Esophagus squamous epithelium (tissue), 5 donors: ENCODE measurements at places on chromosomes 11 and 22.

DNA sequence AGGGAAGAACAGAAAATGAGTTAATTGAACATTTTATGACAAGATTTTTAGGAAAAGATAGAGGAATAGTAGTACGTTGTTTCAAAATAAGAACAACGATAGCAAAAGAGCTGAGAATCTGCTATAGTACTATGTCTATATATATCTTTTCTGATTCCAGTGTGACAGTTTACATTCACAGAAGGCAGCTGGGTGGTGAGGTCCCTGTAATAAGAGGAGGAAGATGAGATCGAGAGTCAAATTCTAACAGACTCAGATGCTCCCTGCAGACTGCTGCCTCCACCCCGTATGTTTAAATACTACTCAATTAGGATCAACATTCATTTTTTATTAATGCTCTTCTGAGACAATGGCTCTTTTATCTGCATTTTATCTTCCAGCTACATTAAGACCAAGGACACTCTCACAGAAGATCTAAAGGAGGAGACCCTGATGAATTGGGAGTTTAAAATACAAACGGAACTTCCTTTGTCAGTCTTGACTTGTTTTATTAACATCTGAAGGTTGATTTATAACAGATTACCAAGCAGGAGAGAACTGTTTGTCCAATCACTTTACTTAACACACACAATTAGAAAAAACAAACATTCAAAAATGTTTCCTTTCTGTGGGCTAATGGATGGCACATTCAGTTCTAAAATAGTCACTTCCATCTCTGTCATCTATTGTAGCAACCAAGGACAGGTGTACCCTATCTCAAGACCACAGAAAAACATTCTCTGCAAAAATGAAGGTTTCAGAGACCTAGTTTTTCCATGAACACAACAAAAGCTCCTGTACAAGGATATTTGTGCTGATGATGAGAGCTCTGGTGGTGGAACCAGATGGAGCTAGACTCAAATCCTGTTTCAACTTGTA lies 240.2 kb downstream of the CADM1 start:
- DNase-seq, result no peak

- peak; percentile 78 for DNase-seq
These were observed 1.6 kb downstream of the RAC2 start for GRCh38 chr22:37242395-37242918.

GRCh38 chr22:49699928-49700498 lies 127.7 kb downstream of the BRD1 start:
- no peak for DNase-seq

DNA sequence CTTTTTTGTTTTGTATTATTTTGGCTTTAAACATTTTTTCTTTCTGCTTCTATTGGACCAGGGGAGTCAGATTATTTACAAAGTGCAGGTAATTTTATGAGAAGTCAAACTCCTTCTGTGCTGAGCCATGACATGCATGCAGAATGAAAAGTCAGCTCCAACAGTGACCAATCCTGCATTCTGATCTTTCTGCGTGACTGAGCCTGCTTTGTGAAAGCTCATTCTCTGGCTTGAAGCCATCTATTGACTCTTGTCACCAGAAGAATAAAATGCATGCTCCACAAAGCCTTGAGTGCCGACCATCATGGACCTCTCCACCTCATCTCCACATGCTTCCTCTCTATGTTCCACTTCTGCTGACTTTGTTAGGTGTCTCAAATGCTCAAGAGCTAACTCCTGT lies 50.2 kb downstream of the MIAT start:
- DNase-seq, result no peak

- no peak for DNase-seq
These were observed 93.8 kb upstream of the BMAL1 start for GRCh38 chr11:13183826-13184196.

- DNase-seq, result no peak
These were observed 4.1 kb upstream of the CHRM1 start for GRCh38 chr11:62925308-62925707.

GRCh38 chr11:85021058-85021457 lies 606.1 kb downstream of the DLG2 start:
- no peak for DNase-seq

DNA sequence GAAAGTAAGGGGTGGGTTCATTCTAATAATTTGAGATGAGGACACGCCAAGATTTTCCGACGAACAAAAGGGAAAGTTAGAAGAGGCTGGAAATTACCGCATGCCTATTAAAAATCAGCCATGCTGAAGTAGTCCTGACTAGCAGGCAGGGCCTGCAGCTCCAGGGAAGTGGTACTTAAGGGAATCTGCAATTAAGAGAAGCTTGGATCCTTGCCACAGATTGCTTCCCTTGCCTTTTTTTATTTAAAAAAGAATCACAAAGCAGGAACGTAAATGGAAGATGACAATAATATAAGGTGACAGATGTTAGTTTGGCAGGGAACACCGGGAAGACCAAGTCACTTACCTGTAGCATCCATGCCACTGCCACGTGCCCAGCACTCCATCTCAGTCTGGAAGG lies 359.3 kb downstream of the CADM1 start:
- no peak for DNase-seq

GRCh38 chr22:40116496-40117200 lies 61.1 kb upstream of the TNRC6B start:
- DNase-seq, result no peak

GRCh38 chr11:18173225-18173866 lies 709 bp downstream of the MRGPRX4 start:
- DNase-seq, result no peak

DNA sequence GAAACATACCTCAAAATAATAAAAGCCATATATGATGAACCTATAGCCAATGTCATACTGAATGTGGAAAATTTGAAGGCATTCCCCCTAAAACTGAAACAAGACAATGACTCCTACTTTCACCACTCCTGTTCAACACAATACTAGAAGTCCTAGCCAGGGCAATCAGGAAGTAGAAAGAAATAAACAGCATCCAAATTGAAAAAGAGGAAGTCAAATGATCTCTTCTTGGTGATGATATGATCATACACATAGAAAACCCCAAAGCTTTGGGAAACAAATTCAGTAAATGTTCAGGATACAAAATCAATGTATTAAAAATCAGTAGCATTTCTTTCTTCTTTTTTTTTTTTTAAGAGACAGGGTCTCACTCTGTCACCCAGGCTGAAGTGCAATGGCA lies 109.9 kb downstream of the DLG2 start:
- DNase-seq, result no peak

DNA sequence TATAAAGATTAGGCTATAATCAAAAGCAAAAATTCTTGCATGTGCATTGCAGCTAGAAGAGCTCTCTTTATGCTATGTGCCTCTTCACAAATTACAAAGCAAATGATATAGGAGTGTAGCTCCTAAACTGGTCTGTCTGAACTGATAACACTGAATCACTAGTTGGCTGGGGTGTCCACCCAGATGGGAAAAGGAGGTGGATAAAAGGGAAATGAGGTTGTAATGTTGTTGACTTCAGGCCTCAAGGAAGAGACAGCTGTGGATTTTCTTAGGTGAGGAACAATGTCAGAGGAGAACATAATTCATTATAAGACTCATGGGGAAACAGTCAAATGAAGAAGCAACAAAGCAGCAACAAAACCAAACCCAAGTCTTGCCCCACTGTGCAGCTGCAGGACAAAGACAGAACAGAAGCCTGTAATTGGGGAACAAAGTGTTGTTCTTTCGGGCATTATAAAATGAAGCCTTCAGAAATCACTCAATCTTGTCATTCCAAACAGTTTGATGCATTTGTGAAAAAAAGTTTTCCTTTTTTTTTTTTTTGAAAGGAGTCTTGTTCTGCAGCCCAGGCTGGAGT lies 130.1 kb upstream of the DDI1 start:
- DNase-seq, result no peak

- no peak for DNase-seq
These were observed 10.0 kb upstream of the TBC1D22A start for GRCh38 chr22:46752286-46752987.

DNA sequence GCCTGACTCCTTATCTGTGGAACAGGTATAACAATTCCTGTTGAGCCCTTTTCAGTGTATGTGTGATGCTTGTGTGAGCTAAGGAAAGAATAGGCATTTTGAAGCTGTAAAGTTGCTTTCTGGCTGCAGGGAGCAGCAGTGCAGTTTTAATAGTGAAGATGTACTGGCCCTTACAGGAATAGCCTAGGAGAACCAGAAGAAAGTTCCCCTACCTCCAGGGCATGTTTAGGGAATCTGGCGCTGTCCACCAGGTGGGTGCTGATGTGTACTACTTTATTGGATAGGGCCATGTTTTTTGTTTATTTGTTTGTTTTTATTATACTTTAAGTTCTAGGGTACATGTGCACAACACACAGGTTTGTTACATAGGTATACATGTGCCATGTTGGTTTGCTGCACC lies 11.5 kb downstream of the BMAL1 start:
- no peak for DNase-seq

- DNase-seq, result no peak
These were observed 721.8 kb downstream of the CNTN5 start for GRCh38 chr11:99742501-99742900.

DNA sequence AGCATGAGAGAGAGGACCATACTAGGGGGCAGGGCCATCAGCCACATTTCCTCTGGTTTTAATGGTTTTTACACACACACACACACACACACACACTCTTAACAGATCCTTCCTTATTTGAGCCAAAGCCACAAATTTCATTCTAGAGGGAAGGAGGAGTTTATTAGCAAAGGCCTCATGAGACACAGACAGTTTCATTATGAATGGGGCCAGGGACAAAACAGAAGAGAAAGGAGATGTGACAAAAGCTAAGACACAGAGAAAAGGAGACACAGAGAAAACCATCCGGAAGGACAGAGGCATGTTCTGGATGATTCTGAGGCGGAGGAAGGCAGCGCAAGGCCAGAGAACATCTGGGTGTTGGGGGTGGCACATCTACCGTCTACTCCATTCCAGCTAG lies 32.2 kb upstream of the ARFGAP3 start:
- no peak for DNase-seq

DNA sequence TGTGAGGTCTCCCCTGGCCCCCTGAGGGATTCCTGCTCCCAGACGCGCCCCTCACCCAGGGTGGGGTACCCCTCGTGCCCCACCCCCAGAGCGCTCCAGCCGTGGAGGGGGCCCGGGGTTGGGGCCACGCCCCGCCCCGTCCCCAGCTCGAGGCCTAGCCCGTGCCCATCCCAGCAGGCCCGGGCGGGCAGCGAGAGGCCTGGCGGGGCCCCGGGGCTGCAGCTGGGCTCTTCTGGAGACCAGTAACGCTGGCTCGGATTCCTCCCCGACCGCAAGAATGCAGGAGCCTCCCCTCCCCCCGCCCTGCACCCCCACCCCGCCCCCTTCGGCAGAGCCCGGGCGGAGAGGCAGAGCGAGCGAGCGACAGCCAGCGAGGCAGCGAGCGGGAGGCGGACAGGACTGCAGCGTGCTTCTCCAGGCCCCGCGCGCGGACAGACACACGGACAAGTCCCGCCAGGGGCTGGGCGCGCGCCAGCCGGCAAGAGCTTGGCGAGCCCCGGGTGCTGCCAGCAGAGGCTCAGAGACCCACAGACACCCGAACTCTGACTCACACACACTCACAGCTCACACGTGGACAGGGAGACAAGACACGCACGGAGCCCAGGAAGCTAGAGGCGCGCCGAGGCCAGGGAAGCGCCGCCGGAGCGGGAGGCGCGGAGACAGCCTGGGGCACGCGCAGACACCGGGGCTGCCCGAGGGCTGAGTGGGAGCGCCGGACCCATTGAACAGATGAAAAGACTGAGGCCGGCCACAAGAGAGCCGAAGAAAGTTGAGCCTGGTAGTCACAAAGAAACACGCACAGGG lies 15.2 kb downstream of the BCL9L start:
- DNase-seq, result no peak

GRCh38 chr11:100575860-100576717 lies 111.0 kb upstream of the ARHGAP42 start:
- no peak for DNase-seq

DNA sequence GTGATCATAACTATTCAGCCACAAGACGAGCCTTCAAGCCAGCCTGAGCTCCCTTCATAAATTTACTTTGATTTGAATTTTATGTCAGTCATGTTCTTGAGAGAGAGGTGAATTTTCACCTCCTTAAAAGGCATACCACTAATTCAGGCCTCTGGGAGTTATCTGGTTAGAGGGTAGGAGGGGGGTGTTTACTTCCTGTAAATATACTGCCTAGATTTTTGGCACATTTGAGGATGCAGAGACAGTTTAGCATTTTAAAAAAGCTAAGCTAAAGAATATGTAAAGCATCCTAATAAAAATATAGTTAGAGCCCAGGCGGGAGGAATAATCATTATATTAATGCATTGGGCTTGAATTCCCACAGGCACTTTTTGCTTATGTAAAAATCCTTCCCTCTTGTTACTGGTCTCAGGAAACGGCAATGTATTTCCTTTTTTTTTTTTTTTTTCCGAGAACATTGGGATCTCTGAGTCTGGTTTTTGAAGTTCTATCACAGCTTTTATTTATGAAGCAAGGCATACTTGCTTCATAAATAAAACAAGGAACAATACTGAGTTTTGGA lies 116.5 kb downstream of the CSNK2A3 start:
- DNase-seq, result no peak

DNA sequence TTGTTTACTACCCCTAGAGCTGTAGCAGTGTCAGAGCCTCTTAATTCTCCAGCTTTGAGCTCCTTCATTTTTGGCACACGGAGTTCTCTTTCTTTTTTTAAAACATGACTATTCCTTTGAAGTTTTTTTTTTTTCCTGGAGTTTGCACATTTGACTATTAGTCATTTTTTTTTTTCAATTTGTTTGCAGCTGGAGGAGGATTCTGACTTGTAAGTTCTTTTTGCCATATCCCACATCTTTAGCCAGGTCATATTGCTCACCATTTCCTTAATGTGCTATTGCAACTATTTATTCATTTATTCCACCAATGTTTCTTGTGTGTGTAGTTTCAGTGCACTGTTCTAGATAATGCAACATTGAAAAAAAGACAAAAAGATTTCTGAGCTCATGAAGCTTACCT lies 166.3 kb upstream of the ARHGAP20 start:
- DNase-seq, result no peak

DNA sequence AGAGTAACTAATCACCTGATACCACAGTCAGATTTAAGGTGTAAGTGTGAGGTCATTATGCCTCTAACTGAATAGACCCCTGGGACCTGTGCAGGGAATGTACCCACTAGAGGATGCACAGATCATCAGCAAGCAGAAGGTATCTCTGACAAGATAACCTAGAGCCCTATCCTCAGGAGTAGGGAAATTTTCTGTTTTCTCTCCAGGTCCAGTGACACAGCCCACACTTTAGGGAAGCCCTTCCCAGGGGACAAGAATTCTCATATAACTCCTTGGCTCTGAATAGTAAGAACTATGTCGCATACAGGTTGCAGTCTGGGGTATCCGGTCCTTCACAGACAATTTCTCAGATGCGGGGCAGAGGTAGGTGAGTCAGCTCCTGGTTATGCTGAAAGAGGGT lies at the start of gene OR52E5:
Gene OR52E5 (plus strand): TSS at position 301 of the 400 bp plus-strand sequence. CDS start 7,569 bp downstream, outside the sequence.
- no peak for DNase-seq

DNA sequence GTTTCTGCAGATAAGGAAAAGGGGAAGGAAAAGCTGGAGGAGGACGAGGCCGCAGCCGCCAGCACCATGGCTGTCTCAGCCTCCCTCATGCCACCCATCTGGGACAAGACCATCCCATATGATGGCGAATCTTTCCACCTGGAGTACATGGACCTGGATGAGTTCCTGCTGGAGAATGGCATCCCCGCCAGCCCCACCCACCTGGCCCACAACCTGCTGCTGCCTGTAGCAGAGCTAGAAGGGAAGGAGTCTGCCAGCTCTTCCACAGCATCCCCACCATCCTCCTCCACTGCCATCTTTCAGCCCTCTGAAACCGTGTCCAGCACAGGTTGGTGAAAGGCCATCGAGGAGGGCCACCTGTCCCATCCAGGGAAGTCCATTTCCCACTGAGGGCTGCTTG lies 5.6 kb downstream of the TEF start:
- no peak for DNase-seq
